ENCODE measurements at places on chromosomes 12 and 14.

DNA sequence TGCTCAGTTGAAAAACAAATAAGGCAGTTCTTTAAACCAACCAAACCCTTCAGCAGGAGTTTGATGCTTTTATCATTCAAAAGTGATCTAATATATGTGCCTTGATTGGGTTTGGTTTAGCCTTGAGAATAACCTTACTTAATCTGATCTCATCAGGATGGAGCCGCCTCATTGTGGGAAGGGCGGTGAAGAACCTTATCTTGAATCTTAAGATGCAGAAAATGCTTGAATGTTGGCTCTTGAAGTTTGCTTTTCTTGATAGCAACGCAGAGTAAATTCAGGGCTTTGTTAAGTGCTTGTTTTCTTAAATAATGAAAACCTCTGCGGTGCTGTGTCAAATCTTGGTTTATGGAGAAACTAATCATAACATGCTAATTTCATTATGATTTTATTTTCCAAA, 138.2 kb downstream of the MON2 start:
- no peak for DNase-seq

DNA sequence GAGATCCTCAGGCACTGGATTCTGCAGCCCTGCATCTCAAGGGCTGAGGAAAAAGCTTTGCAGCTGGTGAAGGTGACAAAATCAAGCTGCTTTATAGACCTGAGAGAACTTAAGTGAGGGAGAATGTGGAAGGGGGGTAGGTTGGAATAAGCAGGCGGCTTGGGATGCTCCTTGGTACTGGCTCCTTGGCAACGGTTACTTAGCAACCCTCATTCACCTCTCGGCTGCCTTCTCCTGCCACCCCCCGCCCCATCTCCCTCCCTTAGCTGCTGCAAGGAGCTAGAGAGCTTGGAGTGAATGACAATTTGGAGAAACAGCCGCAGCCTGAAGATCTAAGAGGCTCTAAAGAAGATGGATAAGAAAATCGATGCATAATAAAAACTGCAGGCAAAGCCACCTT, 44.1 kb upstream of the CISTR start:
- DNase-seq: no peak

- DNase-seq: no peak
These were observed 153.0 kb downstream of the PHETA1 start for GRCh38 chr12:111215881-111216280.

GRCh38 chr12:20305470-20305869, 62.9 kb upstream of the PDE3A start:
- DNase-seq: no peak

- DNase-seq: no peak
These were observed 210.1 kb upstream of the DIO3 start for GRCh38 chr14:101351146-101351545.

- no peak for DNase-seq
These were observed 6.4 kb downstream of the ATN1 start for GRCh38 chr12:6934110-6934509.

DNA sequence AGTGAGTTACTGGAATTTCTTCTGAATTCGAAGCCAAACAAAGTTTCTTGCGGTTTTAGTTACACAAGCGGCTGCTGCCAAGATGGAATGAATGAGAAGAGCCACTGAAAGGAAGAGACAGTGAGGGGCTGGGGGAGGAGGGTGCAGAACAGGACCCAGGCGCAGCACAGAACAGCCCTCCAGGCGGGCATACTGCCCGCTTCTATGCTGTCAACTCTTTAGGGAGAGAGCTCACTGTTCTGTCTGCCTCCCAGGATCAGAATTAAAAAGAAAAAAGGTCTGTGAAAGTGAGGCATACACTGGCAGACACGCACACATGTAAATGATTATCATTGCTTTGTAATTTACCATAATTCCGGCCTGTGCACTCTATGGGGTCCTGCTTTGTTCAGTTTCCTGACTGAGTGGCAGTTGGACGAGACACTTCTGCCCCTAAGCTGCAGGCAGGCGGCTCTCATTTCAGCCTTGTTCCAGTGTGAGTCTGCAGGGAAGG, 231.6 kb downstream of the CACNA1C start:
- peak; percentile 53 for DNase-seq

- DNase-seq: no peak
These were observed 2.7 kb downstream of the SDR9C7 start for GRCh38 chr12:56931474-56931978.

GRCh38 chr14:31864937-31865855, 211.9 kb upstream of the ARHGAP5 start:
- DNase-seq: no peak

GRCh38 chr12:12975322-12976077, 23.5 kb upstream of the GPRC5D start:
- DNase-seq: no peak

DNA sequence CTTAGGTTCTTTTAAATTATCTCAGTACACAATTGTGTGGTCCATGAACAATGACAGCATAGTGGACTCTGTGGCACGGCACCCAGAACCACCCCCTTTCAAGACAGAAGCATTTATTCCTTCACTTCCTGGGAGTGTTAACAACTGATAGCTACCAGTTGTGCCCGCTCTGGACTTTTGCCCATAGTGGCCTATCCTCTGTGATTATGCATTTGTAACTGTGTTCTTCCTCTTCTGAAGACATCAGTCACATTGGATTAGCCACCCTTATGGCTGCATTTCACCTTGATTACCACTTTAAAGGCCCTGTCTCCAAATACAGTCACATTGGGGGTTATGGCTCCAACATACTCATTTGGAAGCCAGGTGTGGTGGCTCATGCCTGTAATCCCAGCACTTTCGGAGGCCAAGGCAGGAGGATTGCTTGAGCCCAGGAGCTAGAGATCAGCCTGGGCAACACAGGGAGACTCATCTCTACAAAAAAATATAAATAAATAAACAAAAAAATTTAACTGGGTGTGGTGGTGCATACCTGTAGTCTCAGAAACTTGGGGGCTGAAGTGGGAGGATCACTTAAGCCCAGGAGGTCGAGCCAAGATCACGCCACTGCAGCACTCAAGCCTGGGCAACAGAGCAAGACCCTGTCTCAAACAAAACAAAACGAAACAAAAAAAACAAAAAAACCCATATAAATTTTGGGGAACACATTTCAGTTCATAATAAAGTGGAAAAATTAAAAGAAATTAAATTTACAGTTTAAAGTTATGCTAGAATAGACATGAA, 27.6 kb upstream of the PHC1 start:
- no peak for DNase-seq

GRCh38 chr14:96617635-96618034, 115.5 kb downstream of the PAPOLA start:
- DNase-seq: no peak

DNA sequence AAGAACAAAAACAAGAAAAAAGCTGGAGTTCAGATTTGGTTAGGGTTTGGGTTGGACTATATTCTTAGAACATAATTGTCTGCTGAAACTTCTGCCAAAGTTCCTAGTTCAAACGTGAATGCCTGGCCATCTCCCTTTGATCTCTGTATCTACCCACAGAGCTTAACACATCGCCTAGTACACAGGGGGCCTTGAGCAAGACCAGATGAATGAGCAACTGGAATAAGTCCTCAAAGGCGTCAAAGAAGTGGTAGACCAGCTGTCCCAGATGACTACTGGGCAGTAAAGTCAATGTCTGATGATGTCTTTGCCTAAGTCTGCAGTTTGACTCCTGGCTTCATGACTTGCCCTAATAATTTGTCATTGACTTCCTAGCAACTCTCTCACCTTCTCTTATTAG, 13.9 kb upstream of the STAB2 start:
- DNase-seq: no peak

GRCh38 chr14:63214417-63215196, 10.4 kb downstream of the RHOJ start:
- DNase-seq: no peak

GRCh38 chr12:30850684-30851083, 75.9 kb upstream of the TSPAN11 start:
- no peak for DNase-seq

GRCh38 chr12:26874501-26875296, 41.7 kb upstream of the ITPR2 start:
- DNase-seq: no peak

GRCh38 chr12:64522807-64523206, 70.9 kb downstream of the TBK1 start:
- DNase-seq: no peak

GRCh38 chr14:66495218-66496098, 9.3 kb downstream of the CCDC196 start:
- peak; percentile 72 for DNase-seq

DNA sequence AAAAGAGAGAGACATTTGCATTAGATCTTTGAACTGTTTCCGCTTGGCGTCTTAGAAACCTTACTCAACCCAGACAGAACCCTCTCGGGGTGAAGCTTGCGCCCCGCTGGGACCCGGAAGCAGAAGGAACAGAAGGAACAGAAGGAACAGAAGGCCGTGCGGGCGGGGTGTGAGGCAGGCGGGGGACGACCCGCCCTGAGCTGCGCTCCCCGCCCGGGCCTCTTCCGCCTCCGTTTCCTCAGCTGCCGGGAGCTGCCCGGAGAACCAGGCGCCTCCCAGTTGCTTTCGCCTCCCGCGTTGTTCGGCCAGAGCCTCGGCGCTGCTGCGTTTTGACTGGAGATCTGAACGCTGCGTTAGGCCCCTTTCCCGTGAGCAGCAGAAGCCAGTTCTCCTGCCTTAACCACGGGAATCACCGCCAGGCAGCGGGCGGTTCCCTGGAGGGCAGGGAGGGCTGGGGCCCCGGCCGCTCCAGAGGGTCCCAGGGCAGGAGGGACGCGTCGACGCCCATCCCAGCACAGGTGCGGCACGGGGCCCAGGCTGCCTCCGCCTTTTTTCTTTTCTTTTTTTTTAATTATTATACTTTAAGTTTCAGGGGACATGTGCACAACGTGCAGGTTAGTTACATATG, 19.3 kb upstream of the MMP17 start:
- no peak for DNase-seq

GRCh38 chr14:61690982-61691381, 4.3 kb upstream of the HIF1A start:
- no peak for DNase-seq

GRCh38 chr12:50611021-50611744, 106.4 kb downstream of the DIP2B start:
- DNase-seq: no peak

- no peak for DNase-seq
These were observed 2.1 kb downstream of the CHST11 start for GRCh38 chr12:104458694-104459367.

- DNase-seq: no peak
These were observed 56.0 kb upstream of the DCD start for GRCh38 chr12:54704202-54704601.

GRCh38 chr14:43983721-43984120, 523.4 kb downstream of the FSCB start:
- no peak for DNase-seq

DNA sequence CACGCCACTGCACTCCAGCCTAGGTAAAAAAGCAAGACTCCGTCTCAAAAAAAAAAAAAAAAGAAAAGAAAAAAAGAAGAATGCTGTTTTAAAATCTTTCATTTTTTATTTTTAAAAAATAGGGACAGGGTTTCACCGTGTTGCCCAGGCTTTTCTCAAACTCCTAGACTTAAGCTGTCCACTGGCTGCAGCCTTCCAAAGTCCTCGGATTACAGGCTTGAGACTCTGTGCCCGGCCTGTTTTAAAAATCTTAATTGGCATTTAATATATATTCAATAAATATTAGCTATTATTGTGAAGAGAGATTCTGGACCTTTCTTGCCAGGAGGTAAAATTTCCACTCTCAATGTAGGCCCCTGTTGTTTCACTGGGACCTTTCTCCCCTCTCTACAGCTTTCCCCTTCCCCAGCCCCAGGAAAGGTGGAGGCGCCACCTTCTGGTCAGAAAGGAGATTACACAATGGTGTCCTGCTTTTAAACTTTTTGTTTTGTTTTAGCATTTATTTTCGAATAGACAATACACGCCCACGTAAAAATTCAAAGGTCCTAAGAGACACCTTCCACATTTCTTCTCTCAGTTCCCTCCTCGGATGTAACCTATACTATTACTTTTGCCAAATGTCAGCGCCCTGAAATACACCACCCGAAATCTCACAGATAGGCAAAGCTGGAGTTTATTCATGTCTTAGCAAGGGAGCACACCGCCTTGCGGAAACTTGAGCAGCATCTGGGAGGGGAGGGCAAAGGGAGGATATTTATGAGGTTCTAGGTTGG, 23.8 kb upstream of the PHC1 start:
- DNase-seq: no peak

- peak; percentile 82 for DNase-seq
These were observed 890 bp upstream of the KIF26A start for GRCh38 chr14:104137297-104138097.

DNA sequence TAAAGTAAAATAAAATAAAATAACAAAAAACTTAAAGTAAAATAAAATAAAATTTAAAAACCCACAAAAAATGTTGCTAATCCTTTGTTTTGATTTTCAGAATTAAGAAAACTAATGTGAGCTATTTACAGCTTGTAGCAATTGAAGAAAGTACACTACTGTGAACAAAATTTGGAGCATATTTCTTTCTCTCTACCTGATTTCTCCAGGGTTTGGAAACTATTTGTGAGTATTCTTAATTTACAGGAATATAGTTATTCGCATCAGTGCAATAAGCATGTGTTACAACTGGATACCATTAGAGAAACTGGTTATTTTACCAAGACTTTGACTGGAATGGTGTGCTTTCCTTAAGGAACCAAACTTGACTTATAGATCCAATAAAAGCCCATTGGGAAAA, 86.1 kb upstream of the CNOT2 start:
- DNase-seq: no peak

GRCh38 chr12:9758119-9758518, 2.6 kb downstream of the CD69 start:
- DNase-seq: no peak

DNA sequence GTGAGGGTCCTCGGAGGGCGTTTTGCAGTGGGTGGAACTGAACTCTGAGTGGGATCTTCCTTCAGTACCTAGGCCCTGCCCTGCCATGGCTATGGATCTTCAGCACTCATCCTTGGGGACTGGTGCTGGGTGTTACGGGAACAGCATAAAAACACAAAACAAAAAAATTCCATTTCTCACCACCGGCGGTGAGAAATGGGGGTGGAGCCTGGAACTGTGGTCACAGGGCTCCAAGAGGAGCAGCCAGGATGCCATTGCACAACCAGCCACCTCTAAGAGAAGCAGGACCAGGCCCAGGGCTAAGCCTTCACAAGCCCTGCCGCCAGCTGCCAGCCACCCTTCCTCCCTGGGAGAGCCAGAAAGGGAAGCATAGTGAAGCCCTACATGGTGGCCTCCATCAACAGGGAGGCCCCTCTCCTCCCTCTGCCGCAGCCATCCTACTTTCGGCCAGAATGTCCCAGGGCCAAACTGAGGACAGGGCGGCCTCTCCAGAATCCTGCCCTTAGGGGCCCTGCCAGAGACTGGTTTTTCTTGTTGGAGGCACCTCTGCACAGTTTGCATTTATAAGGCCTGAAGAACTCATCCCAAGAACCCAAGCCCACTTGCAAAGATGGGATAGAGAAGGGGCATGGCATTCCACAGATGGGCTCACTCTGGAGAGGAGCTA, 76.5 kb downstream of the VCPKMT start:
- no peak for DNase-seq

GRCh38 chr12:31324845-31325523, 966 bp downstream of the SINHCAF start:
- peak; percentile 9 for DNase-seq

- no peak for DNase-seq
These were observed 20.5 kb downstream of the SARNP start for GRCh38 chr12:55797068-55797467.
